ENCODE measurements at places on chromosomes 2 and 18. TPM values are rescaled to one million over a fixed set of nuclear protein-coding genes. Genes with fewer than 3 reads are reported as not detected.
A peak's percentile ranks its signal among the peaks of the same experiment; 100 is the strongest.

- H3K27ac ChIP-seq = no peak overlapping the region
- H3K4me1 ChIP-seq = peaks cover 5% of the 10 kb centered on the region
- no peak for DNase-seq
- H3K36me3 ChIP-seq = no peaks in the 10 kb centered on the region
- no peaks in the 10 kb centered on the region for H3K27me3 ChIP-seq
Measured at GRCh38 chr18:12768625-12769024, 65.8 kb downstream of the PSMG2 start.

DNA sequence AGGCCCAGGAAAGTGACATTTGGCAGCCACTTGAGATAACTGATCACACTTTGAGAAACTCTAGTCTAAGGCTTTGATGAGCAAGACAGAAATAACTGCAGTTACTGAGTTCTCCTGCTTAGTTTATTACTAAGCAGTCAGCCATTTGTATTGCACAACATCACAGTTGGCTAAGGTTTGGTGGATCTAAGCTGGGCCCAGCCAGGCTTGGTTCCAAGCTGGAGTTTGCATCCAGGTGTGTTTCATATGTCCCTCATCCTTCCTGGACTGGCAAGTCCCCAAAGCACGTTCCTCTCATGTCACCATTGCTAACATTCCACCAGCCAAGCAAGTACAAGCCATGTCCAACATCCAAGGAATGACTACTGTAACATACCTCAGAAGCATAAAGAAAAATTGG is 71.3 kb upstream of the ZNF532 start:
- no peak overlapping the region for H3K27ac ChIP-seq
- no peaks in the 10 kb centered on the region for H3K36me3 ChIP-seq
- peaks cover 9% of the 10 kb centered on the region for H3K4me1 ChIP-seq
- no peak for DNase-seq

GRCh38 chr2:180352620-180353019 is 345.5 kb upstream of the CWC22 start:
- H3K27ac ChIP-seq = no peak overlapping the region
- H3K4me3 ChIP-seq = no peak overlapping the region

GRCh38 chr2:230708204-230708603 is 4.4 kb upstream of the CAB39 start:
- no peaks in the 10 kb centered on the region for H3K4me1 ChIP-seq
- H3K27me3 ChIP-seq = peaks cover 10% of the 10 kb centered on the region
- no peak for DNase-seq
- H3K27ac ChIP-seq = no peak overlapping the region
- H3K36me3 ChIP-seq = no peaks in the 10 kb centered on the region

DNA sequence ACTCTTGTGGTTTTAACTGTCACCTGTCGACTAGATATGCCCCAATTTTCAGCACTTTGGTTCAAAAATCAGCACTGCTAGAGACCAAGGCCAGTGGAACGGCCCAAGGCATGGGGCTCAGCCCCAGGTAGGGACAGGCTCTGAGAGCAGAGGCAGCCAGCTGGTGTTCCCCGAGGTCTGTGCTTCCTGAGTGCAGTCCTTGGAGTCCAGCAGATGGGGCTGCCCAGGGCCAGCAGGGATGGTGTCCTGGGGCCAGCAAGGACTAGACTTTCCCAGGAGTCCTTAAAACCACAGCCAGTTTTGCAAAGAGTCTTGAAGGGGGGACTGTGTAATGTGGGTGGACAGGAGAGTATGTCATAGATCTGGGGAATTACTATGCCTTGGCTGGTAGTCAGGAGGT is 56.3 kb downstream of the POMC start:
- no peak overlapping the region for H3K27ac ChIP-seq
- no peak overlapping the region for H3K4me3 ChIP-seq
- peaks cover 3% of the 10 kb centered on the region for H3K4me1 ChIP-seq
- H3K27me3 ChIP-seq = no peaks in the 10 kb centered on the region

- no peak overlapping the region for H3K27ac ChIP-seq
- no peak for DNase-seq
- peaks cover 8% of the 10 kb centered on the region for H3K4me1 ChIP-seq
- H3K27me3 ChIP-seq = peaks cover 26% of the 10 kb centered on the region
- H3K4me3 ChIP-seq = no peak overlapping the region
- H3K36me3 ChIP-seq = no peaks in the 10 kb centered on the region
Measured at GRCh38 chr18:5770176-5770575, 125.1 kb downstream of the TMEM200C start.

DNA sequence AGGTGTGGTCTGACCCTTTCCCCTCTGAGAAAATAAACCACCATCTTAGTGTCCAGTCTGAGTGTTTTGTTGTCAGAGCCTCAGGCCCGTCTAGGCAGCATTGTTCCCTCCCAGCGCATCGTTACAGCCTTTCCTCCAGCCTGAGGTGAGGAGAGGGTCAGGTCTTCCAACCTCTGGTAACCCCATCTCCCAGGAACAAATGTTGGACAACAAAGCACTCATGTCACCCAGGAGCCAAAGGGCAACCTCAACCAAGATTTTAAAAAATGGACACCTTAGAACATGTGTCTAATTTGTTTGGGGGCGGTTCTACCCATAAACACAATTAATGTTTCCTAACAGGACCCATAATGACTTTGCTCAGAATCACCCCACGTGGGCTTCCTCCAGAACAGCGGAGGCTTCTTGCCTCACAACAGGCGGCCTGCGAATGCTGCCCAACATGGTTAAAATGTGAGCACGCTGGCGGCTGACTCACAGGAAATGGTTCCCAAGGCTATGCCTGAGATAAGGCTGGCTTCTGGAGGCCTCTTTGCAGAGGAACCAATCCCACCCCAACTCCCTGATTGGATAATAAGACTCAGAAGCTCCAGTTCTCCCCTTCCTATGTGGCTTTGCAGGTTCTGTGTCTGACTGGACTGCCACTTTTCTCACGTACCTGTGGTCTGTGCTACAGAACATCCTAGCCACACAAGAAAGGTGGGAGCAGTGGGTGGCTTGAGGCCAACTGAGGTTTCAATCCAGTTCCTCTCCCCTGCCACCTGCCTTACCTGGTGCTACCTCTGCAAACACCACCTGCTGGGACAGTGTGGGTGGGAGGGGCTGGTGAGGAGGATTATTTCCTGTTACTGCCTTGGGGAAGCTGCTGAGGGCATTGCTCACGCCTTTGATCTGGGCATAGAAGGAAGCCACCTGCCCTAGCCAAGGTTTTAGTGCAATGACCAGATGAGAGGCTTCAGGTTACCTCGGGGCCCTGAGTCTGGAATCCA is 108.8 kb downstream of the B3GNT2 start:
- H3K27ac ChIP-seq = peak overlapping the region; percentile 33
- no peak for DNase-seq
- no peak overlapping the region for H3K4me3 ChIP-seq

- DNase-seq = no peak
- no peak overlapping the region for H3K4me3 ChIP-seq
- H3K27ac ChIP-seq = no peak overlapping the region
- H3K4me1 ChIP-seq = no peaks in the 10 kb centered on the region
- H3K36me3 ChIP-seq = no peaks in the 10 kb centered on the region
Measured at GRCh38 chr2:33529771-33530481, 53.5 kb downstream of the RASGRP3 start.

GRCh38 chr2:237873897-237874551 is 14.6 kb downstream of the RAMP1 start:
- no peak overlapping the region for H3K4me3 ChIP-seq
- DNase-seq = no peak
- no peaks in the 10 kb centered on the region for H3K27me3 ChIP-seq
- peaks cover 2% of the 10 kb centered on the region for H3K4me1 ChIP-seq
- peaks cover 1% of the 10 kb centered on the region for H3K36me3 ChIP-seq

DNA sequence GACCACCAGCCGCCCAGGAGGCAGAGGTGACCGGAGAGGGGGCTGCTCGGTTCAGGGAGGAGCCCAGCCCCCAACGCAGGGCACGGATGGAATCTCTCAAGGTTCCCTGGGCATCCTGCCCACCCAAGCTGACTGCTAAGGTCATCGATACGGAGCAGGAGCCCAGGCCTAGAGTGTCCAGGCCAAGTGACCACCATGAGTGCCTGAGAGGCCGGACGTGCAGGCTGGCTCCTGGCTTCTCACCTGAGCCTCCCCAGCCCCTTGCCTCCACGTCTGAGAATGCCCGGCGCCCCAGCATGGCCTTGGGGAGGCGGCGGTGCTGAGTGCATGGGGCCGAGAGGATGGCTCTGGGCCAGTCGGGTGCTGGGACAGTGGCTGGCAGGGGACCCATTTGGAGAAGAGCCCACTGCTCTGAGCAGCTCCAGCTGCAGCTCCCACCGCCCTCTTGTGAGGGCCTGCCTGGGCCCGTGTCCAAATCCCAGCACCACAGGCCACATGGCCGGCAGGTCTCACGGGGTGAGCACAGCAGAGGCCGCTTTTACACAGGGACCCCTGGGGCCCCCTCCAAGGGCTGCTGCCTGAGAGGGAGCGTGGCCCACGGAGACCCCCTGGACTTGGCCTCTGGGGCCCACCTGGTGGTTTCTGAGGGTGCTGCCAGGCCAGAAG is 102.8 kb upstream of the CTDP1 start:
- H3K27ac ChIP-seq = no peak overlapping the region
- no peak for DNase-seq
- H3K4me3 ChIP-seq = no peak overlapping the region
- H3K4me1 ChIP-seq = no peaks in the 10 kb centered on the region
- H3K36me3 ChIP-seq = no peaks in the 10 kb centered on the region

- H3K4me3 ChIP-seq = no peak overlapping the region
- H3K27me3 ChIP-seq = peaks cover 16% of the 10 kb centered on the region
- H3K36me3 ChIP-seq = no peaks in the 10 kb centered on the region
- H3K27ac ChIP-seq = no peak overlapping the region
- peaks cover 7% of the 10 kb centered on the region for H3K4me1 ChIP-seq
- DNase-seq = no peak
Measured at GRCh38 chr2:232982926-232983668, 30.0 kb downstream of the NGEF start.

DNA sequence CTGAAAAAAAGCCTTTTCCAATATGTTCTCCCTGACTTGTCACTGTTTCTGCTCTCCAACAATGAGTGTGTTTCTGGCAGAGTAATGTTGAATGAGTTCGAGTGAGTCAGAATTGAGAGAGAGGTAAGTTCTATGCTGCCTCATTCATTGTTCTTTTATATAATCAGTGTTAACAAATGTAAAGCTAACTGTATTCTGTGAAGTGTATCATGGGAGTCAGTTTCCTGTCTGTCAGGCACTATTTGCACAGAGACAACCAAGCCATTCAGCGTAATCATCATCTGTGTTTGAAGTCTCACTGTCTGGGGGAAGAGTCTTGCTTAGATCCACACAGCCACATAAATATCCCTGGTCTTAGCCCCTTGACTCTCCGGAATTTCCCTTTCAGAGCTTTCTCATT is 22.0 kb upstream of the UPP2 start:
- H3K36me3 ChIP-seq = peaks cover 2% of the 10 kb centered on the region
- H3K4me1 ChIP-seq = no peaks in the 10 kb centered on the region
- H3K27ac ChIP-seq = no peak overlapping the region
- no peaks in the 10 kb centered on the region for H3K27me3 ChIP-seq
- no peak for DNase-seq
- no peak overlapping the region for H3K4me3 ChIP-seq

DNA sequence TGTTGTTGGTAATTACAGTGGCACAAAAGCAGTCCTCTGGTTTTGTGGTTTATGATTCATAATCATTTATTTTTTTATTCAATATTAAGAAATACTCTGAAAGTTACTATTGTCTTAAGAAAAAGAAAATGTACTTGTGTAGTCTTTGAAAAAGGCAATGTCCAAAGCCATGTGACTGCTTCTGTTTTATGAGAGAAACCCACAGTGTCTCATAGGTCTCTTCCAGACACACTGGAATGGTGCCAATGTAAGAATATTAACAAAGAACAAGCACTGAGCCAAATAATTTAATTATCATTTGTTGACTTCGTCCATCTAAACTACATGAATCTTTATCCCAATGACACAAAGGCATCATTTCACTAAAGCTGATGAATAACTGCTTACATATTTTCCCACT is 62.5 kb downstream of the RPRM start:
- no peak overlapping the region for H3K27ac ChIP-seq
- H3K4me3 ChIP-seq = no peak overlapping the region
- H3K27me3 ChIP-seq = no peaks in the 10 kb centered on the region
- H3K4me1 ChIP-seq = peaks cover 5% of the 10 kb centered on the region

- no peak overlapping the region for H3K27ac ChIP-seq
- H3K27me3 ChIP-seq = no peaks in the 10 kb centered on the region
- no peak overlapping the region for H3K4me3 ChIP-seq
- no peak for DNase-seq
Measured at GRCh38 chr18:65439188-65439587, 311.6 kb upstream of the CDH7 start.

DNA sequence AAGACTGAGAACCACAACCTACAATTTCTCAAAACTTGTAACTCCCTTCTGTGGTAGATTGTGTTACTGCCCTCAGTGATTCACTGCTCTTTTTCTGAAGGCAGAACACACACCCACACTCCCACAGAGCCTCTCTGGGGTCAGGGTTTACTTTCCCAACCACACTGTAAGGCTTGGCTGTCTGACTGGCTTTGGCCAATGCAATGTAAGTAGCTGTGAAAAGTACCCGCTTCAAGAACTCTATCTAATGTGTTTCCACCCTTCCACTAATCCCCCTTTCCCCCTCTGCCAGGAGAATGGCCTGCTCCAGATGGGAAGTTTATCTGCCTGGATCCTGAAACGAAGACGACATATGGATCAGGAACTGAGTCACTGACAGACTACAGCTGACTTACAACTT is 222.7 kb downstream of the CDH2 start:
- no peaks in the 10 kb centered on the region for H3K27me3 ChIP-seq
- peaks cover 20% of the 10 kb centered on the region for H3K36me3 ChIP-seq
- peaks cover 1% of the 10 kb centered on the region for H3K4me1 ChIP-seq

DNA sequence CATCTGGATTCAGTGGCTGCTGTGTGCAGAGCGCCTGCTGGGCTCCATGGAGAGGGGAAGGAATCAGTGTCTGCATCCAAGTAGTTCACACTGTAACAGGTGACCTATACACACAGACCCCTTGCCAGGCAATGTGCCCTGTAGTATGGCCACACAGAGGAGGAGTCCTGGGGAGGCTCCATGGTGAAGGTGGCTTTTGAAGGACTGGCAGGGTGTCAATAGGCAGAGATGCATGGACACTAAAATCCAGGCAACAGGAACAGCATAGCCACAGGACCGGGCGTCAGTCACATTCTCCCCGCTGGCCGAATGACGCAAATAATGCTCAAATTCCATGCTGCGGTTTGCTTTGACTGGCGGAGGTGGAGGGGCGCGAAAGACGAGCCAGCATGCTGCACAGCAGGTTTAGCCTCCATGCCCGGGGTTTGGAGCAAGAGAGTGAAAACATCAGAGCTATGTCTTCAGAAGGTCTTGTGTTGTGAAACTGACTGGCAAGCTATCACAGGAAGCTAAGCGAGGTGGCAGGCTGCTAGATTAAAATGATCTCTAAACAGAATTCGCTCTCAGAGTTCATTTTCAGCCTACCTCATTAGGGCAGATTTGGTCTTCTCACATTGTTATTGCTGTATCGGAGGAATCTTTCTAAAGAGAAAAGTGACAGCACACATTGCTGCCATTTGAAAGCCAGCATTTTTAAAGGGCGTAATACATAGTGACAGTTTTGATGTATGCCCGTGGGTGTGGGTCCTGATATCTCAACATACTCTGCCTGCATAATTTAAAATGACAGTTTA is 1.2 kb upstream of the CHMP1B start:
- peaks cover 22% of the 10 kb centered on the region for H3K4me1 ChIP-seq
- no peaks in the 10 kb centered on the region for H3K27me3 ChIP-seq
- no peak for DNase-seq
- no peaks in the 10 kb centered on the region for H3K36me3 ChIP-seq
- peak overlapping the region; percentile 99 for H3K4me3 ChIP-seq
- H3K27ac ChIP-seq = peak overlapping the region; percentile 100

C18orf54 gene
- total RNA-seq = 12.6 TPM

DUSP19 gene
- 1.9 TPM for total RNA-seq

GKN1 gene
- total RNA-seq = not detected

SATB2 gene
- total RNA-seq = 4.7 TPM

IL36B gene
- not detected for total RNA-seq

ZNF512 gene
- total RNA-seq = 59.1 TPM
